ENCODE measurements at places on chromosomes 5 and 9.

GRCh38 chr9:33465596-33466564 lies 7.8 kb downstream of the NOL6 start:
- no peak overlapping the region for H3K4me3 ChIP-seq
- H3K36me3 ChIP-seq = peaks cover 90% of the 10 kb centered on the region
- no peak for DNase-seq
- no peak overlapping the region for H3K27ac ChIP-seq

GRCh38 chr9:115164511-115164974 lies 46.6 kb upstream of the TNC start:
- H3K27ac ChIP-seq = no peak overlapping the region
- DNase-seq = no peak
- H3K4me3 ChIP-seq = no peak overlapping the region
- H3K36me3 ChIP-seq = no peaks in the 10 kb centered on the region
- no peaks in the 10 kb centered on the region for H3K27me3 ChIP-seq

DNA sequence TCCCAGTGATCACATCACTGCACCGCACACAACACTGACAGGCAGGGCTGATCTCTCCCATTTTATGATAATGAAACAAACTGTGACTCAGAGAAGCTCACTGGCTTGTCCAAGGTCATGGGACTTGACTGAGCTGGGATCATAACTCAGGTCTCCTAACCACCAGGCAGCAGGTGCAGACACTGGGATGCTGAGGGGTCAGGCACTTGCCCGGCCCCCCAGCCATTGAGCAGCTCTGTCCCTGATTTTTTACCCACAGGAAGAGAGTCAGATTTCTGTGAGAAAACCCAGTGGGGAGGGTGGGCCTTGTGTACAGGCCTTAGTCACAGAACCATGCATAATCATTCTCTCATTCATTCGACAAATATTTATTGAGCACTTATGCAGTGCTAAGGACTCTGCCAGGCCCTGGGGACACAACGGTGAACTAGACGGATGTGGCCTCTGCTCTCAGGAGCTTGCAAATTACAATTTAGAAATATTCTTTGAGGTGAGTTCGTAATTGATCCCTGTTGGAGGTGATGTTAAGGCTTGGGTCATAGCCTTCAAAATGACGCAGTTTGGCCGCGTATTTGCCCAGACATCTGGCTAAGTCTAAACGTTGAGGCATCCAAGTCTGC lies 54.5 kb upstream of the TGFBR1 start:
- no peak for DNase-seq
- no peak overlapping the region for H3K4me3 ChIP-seq
- H3K27me3 ChIP-seq = no peaks in the 10 kb centered on the region
- no peaks in the 10 kb centered on the region for H3K4me1 ChIP-seq

GRCh38 chr5:144072518-144072927 lies 97.9 kb downstream of the YIPF5 start:
- H3K36me3 ChIP-seq = no peaks in the 10 kb centered on the region
- no peak overlapping the region for H3K27ac ChIP-seq
- no peak overlapping the region for H3K4me3 ChIP-seq
- DNase-seq = no peak
- H3K27me3 ChIP-seq = no peaks in the 10 kb centered on the region
- H3K4me1 ChIP-seq = no peaks in the 10 kb centered on the region

- H3K27ac ChIP-seq = no peak overlapping the region
- H3K36me3 ChIP-seq = no peaks in the 10 kb centered on the region
- H3K4me3 ChIP-seq = no peak overlapping the region
- H3K27me3 ChIP-seq = no peaks in the 10 kb centered on the region
- H3K4me1 ChIP-seq = no peaks in the 10 kb centered on the region
These were observed 101.4 kb downstream of the ATG10 start for GRCh38 chr5:82073179-82073578.

DNA sequence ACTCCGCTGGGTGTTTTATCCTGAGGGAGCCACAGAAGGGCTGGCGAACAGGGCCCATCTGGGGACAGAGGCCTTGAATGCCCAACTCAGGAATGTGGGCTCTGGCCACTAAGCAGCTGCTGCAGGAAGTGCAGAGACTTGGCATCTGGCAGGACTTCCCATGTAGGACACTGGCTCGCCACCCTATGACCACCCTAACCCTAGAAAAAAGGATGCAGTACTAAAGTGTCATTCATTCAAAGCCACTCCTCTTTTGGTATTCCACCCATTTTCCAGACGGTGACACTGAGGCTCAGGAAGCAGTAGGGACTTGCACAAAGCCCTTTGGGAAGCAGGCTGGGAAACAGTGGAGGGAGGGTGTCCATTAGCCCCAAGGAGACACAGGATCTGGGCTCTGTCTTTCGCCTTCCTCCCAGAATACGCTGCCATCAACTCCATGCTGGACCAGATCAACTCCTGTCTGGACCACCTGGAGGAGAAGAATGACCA lies 3.0 kb downstream of the BBLN start:
- no peaks in the 10 kb centered on the region for H3K27me3 ChIP-seq
- no peak overlapping the region for H3K27ac ChIP-seq
- peaks cover 45% of the 10 kb centered on the region for H3K36me3 ChIP-seq
- no peak overlapping the region for H3K4me3 ChIP-seq
- no peak for DNase-seq

DNA sequence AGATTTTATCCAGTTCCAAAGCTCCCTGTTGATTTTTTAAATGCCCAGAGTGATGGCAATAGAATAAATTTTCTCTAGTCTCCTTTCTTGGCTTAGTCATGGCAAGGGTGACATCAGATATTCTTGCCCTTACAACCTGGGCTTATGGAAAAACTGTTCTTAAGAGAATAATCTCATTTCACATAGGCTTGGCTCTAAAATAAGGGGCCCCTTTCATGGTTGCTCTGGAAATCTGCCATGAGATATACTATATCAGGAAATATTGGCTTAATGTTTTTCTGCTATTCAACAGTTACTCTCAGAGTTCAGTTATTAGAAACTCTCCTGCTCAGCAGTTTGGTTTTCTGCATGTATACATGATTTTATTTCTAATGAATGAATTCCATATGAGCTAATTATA lies 7.8 kb downstream of the HMHB1 start:
- no peaks in the 10 kb centered on the region for H3K36me3 ChIP-seq
- DNase-seq = no peak
- no peak overlapping the region for H3K27ac ChIP-seq

DNA sequence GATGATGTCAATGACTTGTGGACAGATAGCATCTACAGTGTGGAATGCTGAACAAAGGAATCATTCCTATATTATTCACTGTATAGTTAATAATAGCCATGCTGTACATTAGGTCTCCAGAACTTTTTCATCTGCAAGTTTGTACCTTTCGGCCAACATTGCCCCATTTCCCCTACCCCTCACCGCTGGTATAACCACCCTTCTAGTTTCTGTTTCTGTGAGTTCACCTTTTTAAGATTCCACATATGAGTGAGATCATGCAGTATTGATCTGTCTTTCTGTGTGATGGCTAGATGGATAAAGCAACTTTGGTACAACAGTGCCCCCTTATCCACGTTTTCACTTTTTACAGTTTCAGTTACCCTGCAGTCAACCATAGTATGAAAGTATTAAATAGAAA lies 18.8 kb upstream of the ALDH1B1 start:
- no peaks in the 10 kb centered on the region for H3K36me3 ChIP-seq
- H3K27ac ChIP-seq = no peak overlapping the region
- H3K27me3 ChIP-seq = no peaks in the 10 kb centered on the region
- no peak overlapping the region for H3K4me3 ChIP-seq
- H3K4me1 ChIP-seq = peaks cover 17% of the 10 kb centered on the region

GRCh38 chr9:127684576-127684975 lies 22.2 kb upstream of the CFAP157 start:
- peaks cover 40% of the 10 kb centered on the region for H3K36me3 ChIP-seq
- no peak overlapping the region for H3K27ac ChIP-seq
- H3K27me3 ChIP-seq = no peaks in the 10 kb centered on the region
- H3K4me1 ChIP-seq = no peaks in the 10 kb centered on the region
- DNase-seq = no peak

GRCh38 chr5:51181208-51181894 lies 201.9 kb upstream of the ISL1 start:
- no peak overlapping the region for H3K27ac ChIP-seq
- no peaks in the 10 kb centered on the region for H3K27me3 ChIP-seq
- no peak overlapping the region for H3K4me3 ChIP-seq
- H3K36me3 ChIP-seq = no peaks in the 10 kb centered on the region

GRCh38 chr5:36177715-36178523 lies 26.0 kb downstream of the SKP2 start:
- no peaks in the 10 kb centered on the region for H3K4me1 ChIP-seq
- H3K27ac ChIP-seq = no peak overlapping the region
- peaks cover 54% of the 10 kb centered on the region for H3K36me3 ChIP-seq
- no peak overlapping the region for H3K4me3 ChIP-seq

DNA sequence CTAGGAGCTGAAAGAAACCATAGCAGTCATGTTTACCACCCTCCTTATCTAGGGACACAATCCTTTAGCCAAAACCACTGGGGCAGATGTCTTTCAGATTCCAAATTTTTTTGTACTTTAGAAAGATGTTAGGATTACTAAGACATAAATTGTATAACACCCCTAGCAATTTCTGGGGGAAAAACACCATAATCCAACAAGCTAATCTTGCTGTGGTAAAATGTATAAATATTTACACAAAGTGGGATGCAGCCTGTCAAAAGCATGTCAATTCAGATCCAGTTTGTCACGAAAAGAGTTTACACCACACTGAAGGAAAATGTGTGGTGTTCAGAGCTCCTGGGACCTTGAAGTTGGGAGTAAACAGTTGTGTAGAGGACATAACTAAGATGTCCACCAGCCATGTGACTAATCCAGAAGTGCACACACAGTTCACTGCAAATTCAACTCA lies 274.3 kb downstream of the ADAMTSL1 start:
- no peaks in the 10 kb centered on the region for H3K4me1 ChIP-seq
- H3K27me3 ChIP-seq = no peaks in the 10 kb centered on the region
- no peak for DNase-seq
- H3K27ac ChIP-seq = no peak overlapping the region

GRCh38 chr9:121735065-121735792 lies 83.8 kb downstream of the DAB2IP start:
- no peak for DNase-seq
- peak overlapping the region; percentile 91 for H3K27ac ChIP-seq
- peaks cover 39% of the 10 kb centered on the region for H3K4me1 ChIP-seq
- peak overlapping the region; percentile 66 for H3K4me3 ChIP-seq

- no peak for DNase-seq
- no peaks in the 10 kb centered on the region for H3K27me3 ChIP-seq
- peak overlapping the region; percentile 80 for H3K4me3 ChIP-seq
- peaks cover 44% of the 10 kb centered on the region for H3K36me3 ChIP-seq
These were observed 708 bp downstream of the SPOUT1 start for GRCh38 chr9:128828719-128829452.

DNA sequence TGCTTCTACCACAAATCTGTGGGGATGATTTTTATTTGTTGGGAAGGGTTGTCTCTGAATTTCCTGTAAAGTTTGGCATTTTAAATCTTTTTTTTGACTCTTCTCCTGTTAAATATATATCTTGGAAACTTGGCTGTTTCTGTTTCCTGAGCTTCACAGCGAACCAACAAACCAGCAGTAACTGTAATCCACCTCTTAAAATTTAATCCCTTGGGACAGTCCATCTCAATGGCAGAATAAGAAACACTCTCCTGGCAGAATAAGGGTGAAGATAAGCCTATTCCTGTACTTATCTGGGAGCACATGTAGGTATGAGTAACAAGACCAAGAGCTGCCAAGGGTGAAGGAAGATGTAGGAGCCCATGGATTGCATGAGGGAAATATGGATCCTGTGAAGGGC lies 73.1 kb upstream of the RPS23 start:
- no peaks in the 10 kb centered on the region for H3K36me3 ChIP-seq
- H3K4me1 ChIP-seq = peaks cover 14% of the 10 kb centered on the region
- H3K4me3 ChIP-seq = no peak overlapping the region
- no peak for DNase-seq

DNA sequence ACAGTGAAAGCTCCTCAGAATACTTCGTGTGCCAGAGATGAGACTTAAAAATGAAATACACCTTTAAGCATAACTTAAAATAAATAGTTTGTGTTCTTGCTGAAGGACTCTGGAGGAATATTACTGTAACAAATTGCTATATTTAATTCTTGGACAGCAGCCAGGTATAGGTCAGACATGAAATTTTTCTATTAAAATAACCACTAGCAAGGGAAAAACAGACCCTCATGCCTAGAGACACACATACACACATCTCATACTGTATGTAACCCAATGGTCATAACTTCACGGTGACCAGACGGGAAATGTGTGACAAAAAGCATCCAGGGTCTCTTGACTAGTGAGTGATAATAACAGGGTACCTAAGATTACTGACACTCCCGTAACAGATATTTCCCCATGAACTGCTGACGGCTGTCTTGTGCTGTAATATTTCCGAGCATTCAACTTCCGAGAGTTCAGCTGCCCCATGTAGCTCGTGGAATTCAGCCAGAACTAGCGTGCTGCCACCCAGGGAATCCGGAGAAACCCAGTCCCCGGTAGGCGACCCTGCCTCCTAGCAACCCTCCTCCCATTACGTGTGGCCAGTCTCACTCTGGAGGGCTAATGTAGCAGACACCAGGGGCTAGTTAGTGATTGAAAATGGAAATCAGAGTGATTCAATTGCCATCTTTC lies 2295.1 kb upstream of the WWC1 start:
- H3K27me3 ChIP-seq = no peaks in the 10 kb centered on the region
- H3K27ac ChIP-seq = no peak overlapping the region
- DNase-seq = no peak

DNA sequence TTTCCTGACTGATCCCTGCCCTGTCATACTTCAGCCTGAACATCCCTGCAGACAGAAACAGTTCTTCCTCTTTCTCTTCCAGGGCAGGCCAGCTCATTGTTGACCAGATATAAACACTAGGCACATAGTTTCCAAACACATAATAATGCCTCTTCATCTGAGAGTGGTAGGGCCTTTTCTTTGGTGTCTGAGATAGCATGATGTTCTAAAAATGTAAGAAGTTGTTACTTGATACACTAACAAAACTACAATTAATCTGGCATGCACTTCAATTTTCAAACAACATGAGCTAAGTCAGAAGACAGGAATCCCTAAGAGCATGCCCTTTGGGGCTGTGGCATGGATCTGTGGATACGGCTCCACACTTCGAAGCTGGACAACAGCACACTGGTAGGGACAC lies 246.6 kb downstream of the SPOCK1 start:
- H3K36me3 ChIP-seq = no peaks in the 10 kb centered on the region
- H3K27ac ChIP-seq = no peak overlapping the region
- DNase-seq = no peak

DNA sequence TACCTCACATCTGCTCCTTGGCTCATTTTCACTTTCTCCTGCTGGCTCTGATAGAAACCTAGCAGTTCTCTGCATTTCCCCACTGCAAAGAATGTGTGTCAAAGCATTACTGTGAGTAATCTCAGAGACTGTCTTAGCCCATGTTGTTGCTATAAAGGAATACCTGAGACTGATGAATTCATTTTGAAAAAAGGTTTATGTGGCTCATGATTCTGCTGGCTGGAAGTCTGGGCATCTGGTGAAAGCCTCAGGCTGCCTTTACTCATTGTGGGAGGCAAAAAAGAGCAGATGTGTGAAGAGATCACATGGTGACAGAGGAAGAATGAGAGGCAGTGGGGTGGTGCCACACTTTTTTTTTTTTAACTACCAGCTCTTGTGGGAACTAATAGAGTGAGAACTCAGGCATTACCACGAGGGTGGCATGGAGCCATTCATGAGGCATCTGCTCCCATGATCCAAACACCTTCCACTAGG lies 191.6 kb upstream of the CTNND2 start:
- no peaks in the 10 kb centered on the region for H3K27me3 ChIP-seq
- no peaks in the 10 kb centered on the region for H3K4me1 ChIP-seq
- H3K27ac ChIP-seq = no peak overlapping the region
- no peak overlapping the region for H3K4me3 ChIP-seq
- H3K36me3 ChIP-seq = no peaks in the 10 kb centered on the region
